ENCODE measurements at places on chromosomes 4 and X. TPM values are rescaled to one million over a fixed set of nuclear protein-coding genes. Genes with fewer than 3 reads are reported as not detected.

DNA sequence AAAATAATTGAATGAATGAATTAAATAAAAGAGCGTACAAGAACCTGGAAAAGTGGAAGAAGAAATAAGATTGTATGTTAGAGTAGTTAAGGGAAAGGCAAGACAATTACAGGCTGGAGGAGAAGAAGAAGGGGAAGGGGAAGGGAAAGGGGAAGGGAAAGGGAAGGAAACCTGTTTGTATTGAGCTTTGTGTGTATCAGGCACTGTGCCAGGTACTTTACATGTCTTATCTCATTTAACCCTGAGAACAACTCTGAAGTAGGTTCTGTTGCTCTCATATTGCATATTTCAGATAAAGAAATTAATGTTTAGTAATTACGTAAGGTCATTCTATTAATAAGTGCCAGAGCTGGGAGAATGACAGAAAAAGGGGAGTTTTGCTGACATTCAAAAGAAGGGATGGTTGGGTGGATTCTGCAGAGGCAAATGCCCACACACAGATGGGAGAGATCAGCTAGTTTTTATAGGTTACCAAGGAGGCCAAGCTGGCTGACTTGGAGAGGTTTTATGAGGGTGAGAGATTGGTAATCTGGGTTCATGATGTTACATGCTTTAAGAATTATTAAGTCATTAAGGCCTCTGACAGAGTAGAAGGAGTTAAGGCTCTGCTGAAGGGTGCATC lies 92.3 kb upstream of the LCORL start:
- DNase-seq, result no peak

DNA sequence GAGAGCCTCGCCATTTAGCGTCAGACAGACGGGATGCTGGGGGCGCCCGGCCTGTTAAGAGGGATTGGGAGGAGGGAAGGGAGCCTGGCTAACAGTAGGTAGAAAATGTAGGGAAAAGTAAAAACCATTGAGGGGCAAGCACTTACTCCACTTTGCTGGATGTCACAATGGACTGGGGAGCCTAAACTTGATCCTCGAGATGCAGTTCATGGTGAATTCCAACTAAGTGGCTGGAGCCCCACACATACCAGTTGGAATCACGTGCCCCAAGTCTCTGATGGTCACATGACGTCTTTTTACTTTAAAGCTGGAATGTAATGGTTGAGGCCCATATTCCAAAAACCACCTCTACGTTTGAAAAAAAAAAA lies 1.5 kb downstream of the PLS3 start:
- DNase-seq, result no peak

DNA sequence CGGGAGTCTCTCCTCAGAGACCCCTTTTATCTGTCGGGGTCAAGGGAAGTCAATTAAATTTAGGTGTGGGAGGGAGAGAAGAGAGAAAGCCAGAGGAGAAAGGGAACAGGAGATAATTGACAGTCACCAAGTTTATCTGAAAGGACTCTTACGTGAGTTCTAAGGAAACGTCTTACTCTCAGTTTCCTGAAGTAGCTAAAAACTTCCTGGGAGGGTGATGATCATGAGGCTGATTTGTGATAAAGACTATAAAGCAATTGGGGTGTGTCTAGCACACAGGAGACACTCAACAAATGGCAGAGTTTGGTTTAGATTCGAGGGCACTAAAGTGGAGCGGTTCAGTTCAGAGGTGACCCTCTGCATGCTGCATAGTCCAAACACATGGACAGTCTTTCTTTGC lies 254.1 kb downstream of the FBXW7 start:
- no peak for DNase-seq

The PLAC1 gene
- 1.00 TPM for total RNA-seq

The FBXL5 gene
- 23.5 TPM for total RNA-seq

DNA sequence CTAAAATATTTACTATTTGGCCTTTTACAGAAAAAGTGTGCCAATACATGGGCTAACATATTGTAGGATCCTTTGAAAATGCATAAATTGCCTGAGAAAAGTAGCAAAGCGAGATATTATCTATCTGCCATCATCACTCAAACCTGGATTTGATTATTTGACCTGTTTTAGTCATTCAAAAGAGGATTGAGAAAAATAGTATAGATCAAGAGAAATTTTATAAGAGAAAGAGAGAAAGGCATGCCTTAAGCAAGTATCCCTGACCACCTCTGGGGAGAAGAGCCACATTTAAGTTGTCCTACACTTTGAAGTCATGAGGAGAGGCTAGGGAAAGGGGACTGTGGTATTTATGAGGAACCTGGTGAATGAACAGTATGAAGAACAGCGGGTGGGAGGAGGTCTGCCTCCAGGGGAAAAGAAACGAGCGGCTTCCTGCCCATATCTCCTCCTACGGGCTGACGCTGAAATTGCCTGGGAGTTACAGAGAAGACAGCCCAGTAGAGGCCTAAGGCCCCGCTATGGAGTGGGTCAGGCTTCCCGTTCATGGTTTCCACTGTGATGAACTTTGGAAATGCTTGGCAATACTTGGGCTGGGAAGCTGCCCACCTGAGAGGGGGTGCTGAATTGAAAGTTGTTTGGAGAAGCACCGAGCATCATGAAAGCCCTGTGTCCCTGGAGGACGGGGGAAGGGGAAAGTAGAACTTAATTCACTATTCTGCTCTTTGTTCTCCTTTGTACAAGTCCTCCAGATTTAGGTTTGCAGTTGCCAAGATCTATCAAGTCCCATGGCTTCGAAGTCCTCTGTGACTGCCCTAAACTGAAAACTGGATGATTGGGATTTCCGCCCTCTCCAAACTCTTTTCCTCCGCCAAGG lies 106.9 kb upstream of the ACSL4 start:
- DNase-seq, result peak; percentile 75

DNA sequence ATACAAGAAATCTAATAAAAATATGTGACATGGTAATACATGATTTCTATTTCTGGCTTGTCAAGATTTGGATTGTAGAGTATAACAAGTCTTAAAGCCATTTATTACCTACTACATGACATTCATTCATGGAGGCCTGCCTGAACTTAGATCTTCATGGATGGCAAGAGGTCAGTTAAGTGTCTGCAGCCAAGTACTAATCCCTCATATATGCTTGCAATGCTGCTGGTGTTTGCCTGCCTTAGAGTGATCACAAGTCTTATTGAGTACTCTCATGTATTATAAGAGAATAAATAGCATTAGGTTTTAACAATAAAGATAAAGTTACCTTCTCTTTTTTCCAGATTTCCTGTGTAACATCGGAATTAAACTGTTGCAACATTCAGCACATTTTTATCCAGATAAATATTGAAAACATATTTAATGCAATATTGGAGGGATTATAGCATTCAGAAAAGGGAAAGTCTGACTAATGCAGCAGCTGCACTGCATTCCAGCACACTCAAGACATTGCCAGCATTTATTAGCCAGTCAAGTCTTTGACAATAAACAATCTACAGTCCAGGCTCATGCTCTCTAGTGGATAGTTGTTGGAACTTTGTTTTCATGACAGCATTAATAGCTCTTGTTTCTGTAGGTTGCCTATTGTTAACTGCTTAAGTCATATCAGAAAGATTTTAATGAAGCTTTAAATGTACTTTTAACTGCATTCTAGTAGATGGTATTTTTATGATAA lies 737.1 kb downstream of the FAT4 start:
- no peak for DNase-seq
